CD8-positive, alpha-beta memory T cell (primary cell): ENCODE measurements at places on chromosomes 5 and 9. TPM values are rescaled to one million over a fixed set of nuclear protein-coding genes. Genes with fewer than 3 reads are reported as not detected.

The SLC25A48 gene
- not detected for total RNA-seq

The BTNL3 gene
- total RNA-seq = not detected

The SLC36A3 gene
- total RNA-seq = not detected

GRCh38 chr5:139103762-139104161, 94.4 kb downstream of the SIL1 start:
- DNase-seq = no peak

DNA sequence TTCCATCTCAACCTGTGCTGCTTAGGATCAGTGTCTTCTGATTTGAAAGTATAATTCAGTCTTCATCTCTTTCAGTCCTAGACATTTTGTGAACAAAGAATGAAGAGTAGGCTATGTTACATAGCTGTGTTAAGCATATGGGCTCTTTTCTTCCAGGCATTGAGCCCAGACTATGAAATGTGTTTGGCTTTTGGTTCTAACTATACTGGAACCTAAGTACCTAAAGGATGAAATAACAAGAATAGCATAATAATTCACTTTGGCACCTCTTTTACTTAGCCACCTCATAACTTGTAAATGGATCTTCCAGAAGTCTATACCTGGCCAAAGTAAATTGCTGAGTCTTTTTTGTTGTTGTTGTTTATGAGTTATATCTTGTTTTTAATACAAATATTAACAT, 71.4 kb downstream of the SLF1 start:
- no peak for DNase-seq
